Effector CD8-positive, alpha-beta T cell (primary cell): ENCODE measurements at places on chromosomes 2 and 18.

DNA sequence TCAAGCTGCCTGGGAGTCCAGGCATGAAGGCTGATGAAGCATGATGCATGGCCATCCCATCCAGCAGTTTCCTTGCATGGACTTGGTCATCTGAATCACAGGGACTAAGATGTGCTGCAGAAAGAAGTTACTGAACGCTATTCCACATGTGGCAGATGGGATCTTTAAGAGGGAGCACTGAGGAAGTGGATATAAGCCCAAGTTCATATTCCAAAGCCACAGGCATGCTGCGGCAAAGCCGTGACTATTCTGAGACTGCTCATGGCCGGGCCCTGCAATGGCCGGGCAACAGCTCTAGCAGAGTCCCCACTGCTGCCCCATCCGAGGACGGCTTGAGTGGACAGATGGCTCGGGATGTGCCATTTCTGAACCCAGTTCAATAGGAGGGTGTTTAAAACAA is 61.5 kb downstream of the STPG4 start:
- DNase-seq = no peak

DNA sequence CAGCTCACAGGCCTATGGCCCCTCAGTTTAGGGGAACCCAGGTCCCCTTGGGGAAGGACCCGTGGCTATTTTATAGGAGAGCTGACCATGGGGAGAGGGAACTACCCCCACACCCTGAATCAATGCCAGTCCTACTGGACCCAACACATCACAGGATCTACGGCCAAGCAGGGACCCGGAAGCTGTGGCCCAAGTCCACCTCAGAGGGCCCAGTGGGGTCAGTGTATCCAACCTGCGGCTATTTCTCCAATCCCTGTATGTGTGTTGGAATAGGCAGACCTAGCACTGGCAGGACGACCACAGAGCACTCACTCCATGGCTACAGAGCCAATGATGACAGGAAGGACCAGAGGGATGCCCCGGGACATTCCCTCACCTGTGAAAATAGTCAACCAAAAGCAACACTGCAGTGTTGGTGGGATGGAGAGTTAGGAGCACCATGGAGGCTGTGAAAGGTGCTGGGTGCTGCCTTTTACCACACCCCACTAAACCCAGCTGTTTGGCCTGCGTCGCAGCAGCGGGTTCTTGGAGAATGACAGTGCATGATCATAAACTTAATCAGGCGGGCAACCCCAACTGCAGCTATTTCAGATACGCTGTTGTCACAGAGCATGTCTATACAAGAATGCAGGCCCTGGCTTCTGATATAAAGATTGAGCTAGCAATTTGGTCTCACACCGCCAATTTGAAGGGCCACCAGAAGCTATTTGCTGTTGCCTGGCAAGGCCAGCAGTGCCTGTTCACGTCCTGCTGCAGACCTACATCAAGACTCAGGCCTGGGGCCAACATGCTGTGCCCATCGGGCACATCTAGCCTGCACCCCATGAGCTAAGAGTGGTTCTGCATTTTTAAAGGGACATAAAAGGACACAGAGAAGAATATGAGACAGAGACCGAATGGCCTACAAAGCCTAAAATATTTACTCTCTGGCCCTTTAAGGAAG is 110.4 kb downstream of the EIPR1 start:
- DNase-seq = no peak

GRCh38 chr2:150207979-150208378 is 279.5 kb downstream of the RND3 start:
- no peak for DNase-seq

DNA sequence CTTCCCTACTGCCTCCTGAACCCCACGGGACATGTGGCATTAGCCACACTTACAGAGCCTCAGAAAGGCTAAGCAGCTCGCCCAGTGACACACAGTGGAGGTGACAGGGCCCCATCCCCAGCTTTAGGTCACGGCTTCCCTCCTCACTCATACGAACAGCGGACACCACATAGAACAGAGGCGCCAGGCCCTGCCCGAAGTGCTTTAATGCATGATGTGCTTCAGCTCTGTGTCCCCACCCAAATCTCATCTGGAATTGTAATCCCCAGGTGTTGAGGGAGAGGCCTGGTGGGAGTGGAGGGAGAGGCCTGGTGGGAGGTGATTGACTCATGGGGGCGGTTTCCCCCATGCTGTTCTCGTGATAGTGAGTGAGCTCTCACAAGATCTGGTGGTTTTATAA is 135.3 kb downstream of the PTGR3 start:
- no peak for DNase-seq

GRCh38 chr2:201018636-201019035 is 52.8 kb downstream of the HYCC2 start:
- DNase-seq = no peak

DNA sequence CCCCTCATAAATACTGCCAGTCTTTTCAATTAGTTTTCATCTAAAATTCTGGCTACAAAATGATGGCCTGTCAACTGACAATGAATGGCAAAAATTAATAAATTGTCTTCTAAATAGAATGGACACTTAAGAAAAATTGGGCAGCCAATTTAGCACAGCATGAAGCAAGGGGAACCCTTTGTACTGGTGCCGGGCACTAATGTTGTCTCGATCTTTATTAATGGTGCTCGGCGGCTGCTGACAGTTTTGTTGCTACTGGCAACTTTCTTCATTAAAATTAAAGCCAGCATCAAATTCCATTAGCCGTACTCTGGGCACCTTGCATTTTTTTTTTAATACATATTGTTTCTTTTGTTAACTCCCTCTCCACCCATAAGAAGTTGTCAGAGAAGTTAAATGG is 309.3 kb downstream of the GBX2 start:
- DNase-seq = no peak

GRCh38 chr2:72863046-72863445 is 24.2 kb upstream of the SPR start:
- DNase-seq = no peak
